ENCODE measurements at places on chromosomes 4 and X. TPM values are rescaled to one million over a fixed set of nuclear protein-coding genes. Genes with fewer than 3 reads are reported as not detected.

- H3K36me3 ChIP-seq = no peaks in the 10 kb centered on the region
- no peak overlapping the region for H3K27ac ChIP-seq
- no peaks in the 10 kb centered on the region for H3K4me1 ChIP-seq
- no peak for DNase-seq
Measured at GRCh38 chrX:27679281-27679680, 89.1 kb downstream of the DCAF8L2 start.

The SPP1 gene
- total RNA-seq = 0.95 TPM

GRCh38 chr4:76256032-76256431 lies 4.5 kb downstream of the FAM47E start:
- no peaks in the 10 kb centered on the region for H3K27me3 ChIP-seq
- peaks cover 12% of the 10 kb centered on the region for H3K4me1 ChIP-seq
- no peak overlapping the region for H3K4me3 ChIP-seq

DNA sequence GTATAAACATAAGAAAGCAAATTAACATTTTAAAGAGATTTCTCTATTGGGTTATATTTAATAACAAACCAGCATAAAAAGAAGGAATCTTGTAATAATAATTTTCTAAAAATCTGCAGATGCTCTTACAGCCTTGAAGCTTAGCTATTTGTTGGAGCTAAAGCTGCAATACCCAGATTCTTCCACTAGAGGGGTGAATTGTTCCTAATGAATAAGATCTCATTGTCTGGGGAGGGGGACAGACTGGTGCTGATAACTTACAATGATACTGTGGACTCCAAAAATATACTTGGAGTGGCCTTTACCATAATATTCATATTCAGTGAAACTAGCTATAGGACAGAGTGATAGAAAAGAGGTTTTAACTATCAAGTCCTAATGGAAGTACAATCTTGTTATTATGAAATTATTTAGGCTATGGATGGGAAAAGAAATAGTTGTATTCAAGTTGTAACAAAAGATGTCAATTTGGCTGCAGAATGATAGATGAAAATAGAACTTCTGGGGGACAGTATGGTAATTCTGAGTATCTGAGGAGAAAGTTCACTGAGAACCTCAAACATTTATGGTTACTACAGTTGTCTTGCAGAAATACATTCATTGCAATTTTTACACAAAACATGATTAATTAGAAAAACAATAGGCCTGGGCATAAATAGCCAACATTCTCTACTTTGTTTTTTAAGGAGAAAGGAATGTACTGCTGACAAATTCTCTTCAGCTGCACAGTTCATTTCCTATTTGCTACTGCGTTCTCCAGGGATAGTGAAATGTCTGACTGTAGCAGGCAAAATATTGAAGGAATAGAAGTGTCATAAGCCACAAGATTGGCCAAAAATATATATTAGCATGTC lies 443.3 kb downstream of the GBA3 start:
- no peak overlapping the region for H3K4me3 ChIP-seq
- no peak for DNase-seq
- H3K4me1 ChIP-seq = no peaks in the 10 kb centered on the region
- no peaks in the 10 kb centered on the region for H3K36me3 ChIP-seq
- no peak overlapping the region for H3K27ac ChIP-seq

- H3K4me3 ChIP-seq = no peak overlapping the region
- H3K27me3 ChIP-seq = no peaks in the 10 kb centered on the region
- H3K36me3 ChIP-seq = no peaks in the 10 kb centered on the region
- peaks cover 4% of the 10 kb centered on the region for H3K4me1 ChIP-seq
- peak overlapping the region; percentile 16 for H3K27ac ChIP-seq
- DNase-seq = no peak
Measured at GRCh38 chr4:53676402-53676871, 85.2 kb upstream of the LNX1 start.

- H3K4me1 ChIP-seq = no peaks in the 10 kb centered on the region
- no peak overlapping the region for H3K4me3 ChIP-seq
- DNase-seq = no peak
- no peak overlapping the region for H3K27ac ChIP-seq
Measured at GRCh38 chr4:59341506-59341905, 1858.6 kb upstream of the ADGRL3 start.

- no peaks in the 10 kb centered on the region for H3K4me1 ChIP-seq
- H3K27me3 ChIP-seq = no peaks in the 10 kb centered on the region
- H3K4me3 ChIP-seq = no peak overlapping the region
- H3K36me3 ChIP-seq = no peaks in the 10 kb centered on the region
- no peak overlapping the region for H3K27ac ChIP-seq
Measured at GRCh38 chr4:133856731-133857355, 344.7 kb downstream of the PABPC4L start.

The FAM50A gene
- 15.9 TPM for total RNA-seq

DNA sequence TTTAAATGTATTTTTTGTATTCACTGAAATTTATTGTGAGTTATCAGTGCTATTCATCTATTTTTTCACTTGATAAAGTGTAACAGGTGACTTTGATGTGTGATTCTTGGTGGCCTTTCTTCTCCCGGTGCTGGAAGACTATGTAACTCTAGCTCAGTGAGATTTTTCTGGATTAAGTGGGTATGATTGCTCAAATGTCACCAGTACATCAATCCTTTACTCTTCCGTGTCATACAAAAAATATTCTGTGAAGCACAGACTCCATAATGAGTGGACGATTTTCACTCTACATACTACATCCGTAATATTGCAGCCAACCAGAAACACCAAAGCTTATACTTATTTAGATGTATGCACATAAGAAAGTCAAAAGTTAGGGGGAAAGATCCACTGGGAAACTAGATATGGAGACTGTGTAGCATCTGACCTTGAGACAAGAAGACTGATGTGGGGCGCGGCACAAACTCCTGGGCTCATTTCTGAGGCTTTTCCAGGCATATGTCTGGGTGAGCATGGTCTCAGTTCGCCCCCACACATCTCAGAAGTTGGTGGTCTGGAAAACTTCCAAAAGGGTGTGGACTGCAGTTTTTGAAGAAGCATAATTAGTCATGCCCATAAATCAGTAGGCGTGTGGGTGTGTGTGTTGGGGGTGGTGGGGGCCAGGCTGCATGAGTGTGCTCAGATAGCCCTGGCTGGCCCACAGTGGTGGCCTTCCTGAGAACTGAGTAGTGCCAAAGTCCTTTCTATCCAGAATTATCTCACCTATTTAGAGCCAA lies 53.9 kb upstream of the TENM3 start:
- no peaks in the 10 kb centered on the region for H3K27me3 ChIP-seq
- H3K4me3 ChIP-seq = no peak overlapping the region
- no peaks in the 10 kb centered on the region for H3K4me1 ChIP-seq
- no peaks in the 10 kb centered on the region for H3K36me3 ChIP-seq
- no peak for DNase-seq

DNA sequence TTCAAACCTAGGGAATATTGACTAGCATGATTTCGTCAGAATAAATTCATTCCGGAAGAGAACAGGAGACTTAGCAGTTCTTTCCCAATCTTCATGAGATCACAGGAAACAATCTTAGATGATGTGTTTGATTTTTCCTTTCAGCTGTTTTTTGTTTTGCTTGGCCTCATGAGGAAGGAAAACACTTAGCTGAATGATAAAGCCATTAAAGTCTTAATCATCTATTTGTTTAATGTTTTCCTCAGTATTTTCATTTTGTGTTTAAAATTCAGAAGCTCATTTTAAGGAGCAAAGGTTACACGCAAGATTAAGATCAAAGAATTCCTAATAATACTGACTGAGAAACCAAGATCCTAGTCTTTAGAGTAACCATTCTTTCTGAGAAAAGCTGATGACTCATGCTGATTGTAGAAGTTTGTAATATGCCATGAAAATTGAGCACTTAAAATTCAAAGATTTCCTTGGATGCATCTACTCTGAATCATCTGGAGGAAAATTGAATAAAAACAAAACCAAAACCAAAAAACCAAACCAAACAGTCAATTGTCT lies 15.4 kb upstream of the TBC1D19 start:
- peaks cover 6% of the 10 kb centered on the region for H3K4me1 ChIP-seq
- no peak for DNase-seq
- H3K27ac ChIP-seq = peak overlapping the region; percentile 36
- no peak overlapping the region for H3K4me3 ChIP-seq
- no peaks in the 10 kb centered on the region for H3K36me3 ChIP-seq

The FRG2 gene
- not detected for total RNA-seq

GRCh38 chr4:47715716-47716416 lies 122.0 kb downstream of the CORIN start:
- no peak overlapping the region for H3K27ac ChIP-seq
- H3K36me3 ChIP-seq = no peaks in the 10 kb centered on the region
- no peak overlapping the region for H3K4me3 ChIP-seq
- no peak for DNase-seq
- H3K27me3 ChIP-seq = no peaks in the 10 kb centered on the region

The DRD5 gene
- not detected for total RNA-seq

DNA sequence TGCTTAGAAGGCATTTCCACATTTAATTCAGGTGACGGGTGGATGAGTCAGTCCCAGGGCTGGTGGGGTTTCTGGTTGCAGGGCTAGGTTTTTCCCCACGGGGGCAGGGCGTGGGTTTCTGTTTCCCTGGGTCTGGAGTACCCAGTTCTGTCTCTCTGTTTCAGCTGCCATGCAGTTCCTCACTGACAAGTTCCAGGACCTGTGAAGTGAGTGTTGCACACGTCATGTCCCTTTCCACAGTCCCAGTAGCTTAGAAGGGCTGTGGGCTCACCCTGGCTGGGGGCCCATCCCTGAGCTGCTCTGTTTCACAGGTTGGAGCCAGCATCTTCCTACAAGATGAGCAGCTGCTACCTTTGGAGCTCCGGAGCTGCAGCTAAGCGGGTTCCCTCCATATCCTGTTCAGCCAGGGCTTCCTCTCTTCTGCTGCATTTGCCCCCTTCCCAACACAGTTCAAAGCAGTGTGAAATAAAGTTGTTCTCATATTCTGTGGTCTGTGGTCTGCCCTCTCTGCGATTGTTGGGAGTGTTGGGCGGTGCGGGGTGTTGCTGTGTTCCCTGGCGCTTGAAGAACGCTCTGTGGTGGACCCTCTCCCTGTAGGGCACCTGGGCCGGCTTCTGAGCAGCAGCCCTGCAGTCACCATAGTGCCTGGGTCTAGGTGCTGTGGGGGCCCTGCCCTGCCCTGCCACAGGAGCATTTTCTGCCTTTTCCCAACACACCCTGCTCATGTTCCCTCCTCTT lies 3.9 kb downstream of the LOC101059915 start:
- H3K27me3 ChIP-seq = no peaks in the 10 kb centered on the region
- no peaks in the 10 kb centered on the region for H3K4me1 ChIP-seq
- no peak for DNase-seq
- H3K27ac ChIP-seq = no peak overlapping the region

The RHOH gene
- 1.3 TPM for total RNA-seq

DNA sequence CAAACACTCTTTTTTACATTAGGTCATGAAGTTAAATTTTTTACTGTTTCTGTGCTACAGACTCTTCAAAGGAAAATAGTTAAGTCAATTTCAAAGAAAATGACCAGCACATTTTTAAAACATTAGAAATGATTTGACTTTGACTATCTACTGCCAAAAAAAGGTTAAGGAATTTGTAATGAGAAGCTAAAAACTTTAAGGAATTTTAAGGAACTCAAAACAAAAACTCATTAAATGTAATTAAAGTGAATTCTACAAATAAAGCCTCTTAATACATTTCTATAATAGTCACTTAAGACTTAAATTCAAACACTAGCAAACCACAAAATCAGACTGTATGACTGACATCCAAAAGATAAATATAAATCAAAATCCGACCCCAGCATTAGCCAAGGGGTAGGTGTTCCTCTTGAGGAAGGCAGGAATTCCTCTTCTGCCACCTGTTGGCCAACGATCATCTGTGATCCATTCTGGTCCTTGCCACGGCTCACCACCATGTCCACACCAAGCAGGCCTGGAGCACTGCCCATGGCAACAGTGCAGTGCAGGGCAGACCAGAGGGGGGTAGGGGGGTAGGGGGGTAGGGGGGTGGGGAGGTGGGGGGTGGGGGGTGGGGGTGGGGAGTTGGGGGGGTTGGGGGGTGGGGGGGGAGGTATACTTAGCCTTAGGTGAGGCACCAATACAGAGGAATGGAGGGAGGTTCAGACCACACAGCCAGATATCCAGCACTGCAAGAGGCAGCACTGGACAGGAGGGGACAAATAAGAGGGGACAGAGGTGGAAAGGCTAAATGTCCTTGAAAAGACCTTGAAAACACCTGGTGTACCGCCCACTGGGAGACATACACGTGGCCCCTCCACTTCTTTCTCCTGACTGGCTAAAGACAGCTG lies 287.4 kb downstream of the CHIC1 start:
- H3K27me3 ChIP-seq = no peaks in the 10 kb centered on the region
- peaks cover 19% of the 10 kb centered on the region for H3K4me1 ChIP-seq
- H3K36me3 ChIP-seq = no peaks in the 10 kb centered on the region
- DNase-seq = no peak
- no peak overlapping the region for H3K27ac ChIP-seq

- H3K27ac ChIP-seq = no peak overlapping the region
- H3K36me3 ChIP-seq = no peaks in the 10 kb centered on the region
- DNase-seq = no peak
- H3K27me3 ChIP-seq = no peaks in the 10 kb centered on the region
- no peak overlapping the region for H3K4me3 ChIP-seq
Measured at GRCh38 chrX:139483699-139484098, 46.8 kb upstream of the F9 start.

The IRS4 gene
- total RNA-seq = not detected

DNA sequence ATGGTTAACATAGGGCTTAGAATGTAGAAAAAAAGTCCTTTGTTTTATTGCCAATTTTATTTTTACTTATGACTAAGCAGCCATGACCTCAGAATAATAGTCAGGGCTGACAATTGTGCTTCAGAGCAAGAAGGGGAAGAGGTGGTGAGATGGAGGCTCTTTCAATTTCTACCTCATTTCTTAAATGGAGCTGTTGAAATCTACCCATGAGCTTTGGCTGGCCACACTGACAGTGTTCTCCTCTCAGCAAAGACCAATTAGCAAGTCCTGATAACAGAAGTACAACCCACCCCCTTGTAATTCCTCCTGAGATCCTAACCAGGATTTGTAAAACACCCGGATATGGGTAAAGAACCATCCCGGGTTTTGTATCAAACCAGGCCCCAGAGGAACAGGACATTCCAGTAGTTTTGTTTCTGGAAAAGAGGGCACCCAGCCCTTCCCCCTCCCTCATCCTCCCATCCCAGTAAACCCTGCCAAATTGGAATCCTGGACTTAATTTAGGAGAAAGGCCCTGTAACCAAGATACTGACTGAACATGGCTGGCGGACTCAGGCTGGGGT lies at the start of gene HEPH:
HEPH (plus strand) TSS at position 399 of the 563 bp plus-strand sequence. CDS start 6,324 bp downstream, outside the sequence.
- H3K27me3 ChIP-seq = no peaks in the 10 kb centered on the region
- no peak for DNase-seq
- no peak within 1 kb of the TSS for H3K27ac ChIP-seq
- no peaks in the 10 kb centered on the region for H3K36me3 ChIP-seq
- H3K4me3 ChIP-seq = peak within 1 kb of the TSS; percentile 32
- no peaks in the 10 kb centered on the region for H3K4me1 ChIP-seq

DNA sequence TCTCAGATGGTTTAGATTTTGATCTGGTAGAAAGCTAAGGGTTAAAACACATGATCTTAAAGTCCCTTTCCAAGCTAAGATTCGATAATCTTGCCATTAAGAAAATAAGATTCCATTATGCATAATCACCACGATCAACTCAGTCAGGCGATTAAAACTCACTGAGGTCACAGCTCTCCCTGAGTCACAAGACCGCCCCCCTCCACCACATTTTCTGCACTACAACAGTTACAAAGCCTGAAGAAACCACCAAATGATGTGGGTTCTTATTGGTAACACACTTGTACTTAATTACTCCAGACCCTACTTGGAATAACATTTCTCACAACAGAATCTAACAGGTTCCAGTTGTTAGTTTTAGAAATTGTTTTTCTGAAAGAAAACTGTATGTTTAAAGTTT lies 62.8 kb downstream of the SH3KBP1 start:
- H3K36me3 ChIP-seq = no peaks in the 10 kb centered on the region
- no peak overlapping the region for H3K27ac ChIP-seq
- H3K27me3 ChIP-seq = no peaks in the 10 kb centered on the region
- peaks cover 5% of the 10 kb centered on the region for H3K4me1 ChIP-seq
- H3K4me3 ChIP-seq = no peak overlapping the region

GRCh38 chrX:148412006-148412405 lies 88.4 kb upstream of the AFF2 start:
- H3K27ac ChIP-seq = no peak overlapping the region
- H3K4me3 ChIP-seq = no peak overlapping the region
- no peak for DNase-seq
